ENCODE measurements at places on chromosomes 5 and 9.

GRCh38 chr5:75588666-75589065 is 22.6 kb upstream of the ANKDD1B start:
- no peak for DNase-seq

GRCh38 chr5:122367456-122367855 is 55.4 kb downstream of the SNCAIP start:
- DNase-seq, result no peak

DNA sequence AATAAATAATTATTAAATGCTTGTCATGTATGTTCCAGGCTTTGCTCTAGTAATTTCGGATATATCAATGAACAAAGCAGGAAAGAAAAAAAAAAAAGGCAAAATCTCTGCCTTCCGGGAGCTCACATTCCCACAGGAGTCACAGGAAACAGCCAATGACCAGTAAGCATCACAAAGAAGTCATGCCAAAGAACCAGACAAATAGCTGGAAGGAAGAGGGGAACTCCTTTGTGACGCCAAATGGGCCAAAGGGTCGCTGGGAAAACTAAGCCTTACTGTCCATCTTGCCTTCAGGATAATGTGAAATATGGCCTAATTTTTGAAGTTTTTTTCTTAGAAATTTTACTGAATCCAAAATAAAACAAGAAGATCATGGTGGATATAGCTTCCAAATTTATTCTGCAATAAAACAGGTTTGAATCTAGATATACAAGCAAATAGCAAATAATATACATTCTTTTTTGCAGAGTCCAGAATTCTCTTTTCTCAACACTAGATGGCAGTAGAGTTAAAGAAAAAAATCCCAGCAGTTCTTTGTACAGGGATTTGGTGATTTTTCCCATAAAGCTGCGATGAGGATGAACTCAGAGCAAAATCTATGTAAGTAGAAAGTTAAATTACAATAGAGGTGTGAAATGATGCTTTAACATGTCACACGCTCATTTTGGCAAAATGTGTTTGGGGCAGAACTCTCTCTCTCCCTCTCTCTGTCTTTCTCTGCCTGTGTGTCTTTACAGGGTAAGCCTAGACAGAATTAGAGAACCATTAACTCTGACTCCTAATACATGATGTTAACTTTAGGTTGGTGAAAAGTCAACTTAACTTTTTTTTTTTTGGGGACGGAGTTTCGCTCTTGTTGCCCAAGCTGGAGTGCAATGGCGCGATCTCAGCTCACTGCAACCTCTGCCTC is 60.0 kb upstream of the TUT7 start:
- no peak for DNase-seq

DNA sequence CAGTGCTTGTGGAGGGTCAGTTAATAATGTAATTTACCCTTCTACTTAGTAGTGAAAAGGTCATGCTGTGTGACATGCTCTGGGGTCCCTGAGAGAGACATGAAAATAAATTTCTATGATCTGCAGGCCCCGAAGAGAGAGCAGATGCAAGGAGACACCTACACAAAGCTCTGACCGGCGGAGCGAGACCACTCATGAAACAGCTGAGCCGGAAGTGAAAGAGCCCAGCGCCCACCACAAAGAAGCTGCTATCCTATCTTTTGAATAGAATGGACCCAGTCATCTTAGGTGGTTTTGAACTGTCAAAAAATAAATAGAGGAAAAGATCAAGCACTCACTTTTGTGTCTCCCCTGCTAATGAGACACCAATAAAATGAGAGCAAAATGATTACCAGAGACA is 190.0 kb downstream of the MED10 start:
- no peak for DNase-seq
